ENCODE measurements at places on chromosomes 3 and 15.

DNA sequence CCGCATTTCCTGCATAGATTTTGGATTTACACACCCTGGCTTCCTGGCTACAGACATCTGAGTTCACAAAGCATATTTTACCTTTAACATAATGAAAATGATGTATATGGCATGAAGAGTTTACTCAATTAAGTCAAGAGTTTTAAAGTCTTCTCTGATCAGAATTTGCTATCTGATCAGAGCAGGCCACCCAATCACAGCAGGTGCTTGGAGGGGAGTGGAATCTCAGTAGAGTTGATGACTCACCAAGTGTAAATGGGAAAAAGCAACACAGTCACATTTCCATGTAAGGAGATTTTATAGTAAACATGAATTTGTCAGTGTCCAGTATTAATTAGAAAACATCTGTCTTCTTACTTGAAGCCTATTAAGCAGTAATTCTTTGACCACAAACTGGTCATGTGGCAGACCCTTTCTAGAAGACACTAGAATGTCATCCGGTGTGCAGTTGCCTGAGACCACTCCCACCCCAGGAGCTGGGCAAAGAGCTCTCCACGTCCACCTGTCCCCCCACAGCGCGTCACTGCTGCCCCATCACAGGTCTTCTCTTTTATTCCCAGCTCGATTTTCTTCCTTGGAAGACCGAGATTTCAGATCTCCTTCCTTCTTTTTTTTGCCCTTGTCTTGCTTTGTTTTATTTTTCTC is 10.8 kb downstream of the MESD start:
- no peak overlapping the region for H3K4me3 ChIP-seq
- no peaks in the 10 kb centered on the region for H3K27me3 ChIP-seq
- H3K4me1 ChIP-seq: peaks cover 8% of the 10 kb centered on the region

GRCh38 chr3:6168256-6168655 is 692.7 kb upstream of the GRM7 start:
- DNase-seq: no peak
- H3K27ac ChIP-seq: no peak overlapping the region
- H3K4me3 ChIP-seq: no peak overlapping the region
- H3K27me3 ChIP-seq: no peaks in the 10 kb centered on the region
- no peaks in the 10 kb centered on the region for H3K36me3 ChIP-seq

- DNase-seq: no peak
- no peak overlapping the region for H3K27ac ChIP-seq
- H3K27me3 ChIP-seq: no peaks in the 10 kb centered on the region
Measured at GRCh38 chr3:124694486-124694885, 35.8 kb upstream of the UMPS start.

GRCh38 chr15:90343302-90343790 is 8.7 kb upstream of the ZNF774 start:
- no peak overlapping the region for H3K4me3 ChIP-seq
- no peaks in the 10 kb centered on the region for H3K27me3 ChIP-seq
- peak overlapping the region; percentile 59 for H3K27ac ChIP-seq
- H3K36me3 ChIP-seq: no peaks in the 10 kb centered on the region
- no peak for DNase-seq
- peaks cover 23% of the 10 kb centered on the region for H3K4me1 ChIP-seq

- DNase-seq: no peak
- H3K36me3 ChIP-seq: no peaks in the 10 kb centered on the region
- H3K4me3 ChIP-seq: no peak overlapping the region
- H3K4me1 ChIP-seq: no peaks in the 10 kb centered on the region
- no peaks in the 10 kb centered on the region for H3K27me3 ChIP-seq
Measured at GRCh38 chr3:72052841-72053409, 268.0 kb upstream of the PROK2 start.

DNA sequence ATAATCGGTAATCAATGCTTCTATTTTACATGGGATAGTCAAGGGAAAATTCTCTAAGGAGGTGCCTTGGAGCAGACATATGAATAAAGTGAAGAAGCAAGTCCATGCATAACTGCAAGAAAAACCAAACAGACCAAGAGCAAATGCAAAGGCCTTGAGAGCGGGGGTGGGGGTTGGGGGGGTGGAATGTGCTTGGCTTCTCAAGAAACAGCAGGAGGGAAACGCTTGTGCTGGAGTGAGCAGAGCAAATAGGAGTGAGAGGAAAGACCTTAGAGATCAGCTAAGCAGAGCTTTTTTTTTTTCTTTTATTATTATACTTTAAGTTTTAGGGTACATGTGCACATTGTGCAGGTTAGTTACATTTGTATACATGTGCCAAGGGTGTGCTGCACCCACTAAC is 260.8 kb downstream of the ARPP21 start:
- no peaks in the 10 kb centered on the region for H3K4me1 ChIP-seq
- no peaks in the 10 kb centered on the region for H3K27me3 ChIP-seq
- H3K27ac ChIP-seq: no peak overlapping the region
- no peaks in the 10 kb centered on the region for H3K36me3 ChIP-seq
- DNase-seq: no peak

- H3K4me1 ChIP-seq: no peaks in the 10 kb centered on the region
- H3K27me3 ChIP-seq: no peaks in the 10 kb centered on the region
- H3K4me3 ChIP-seq: no peak overlapping the region
- no peak for DNase-seq
Measured at GRCh38 chr3:25372167-25372566, 55.9 kb upstream of the RARB start.
